ENCODE measurements at places on chromosomes 12 and 14. TPM values are rescaled to one million over a fixed set of nuclear protein-coding genes. Genes with fewer than 3 reads are reported as not detected.

DNA sequence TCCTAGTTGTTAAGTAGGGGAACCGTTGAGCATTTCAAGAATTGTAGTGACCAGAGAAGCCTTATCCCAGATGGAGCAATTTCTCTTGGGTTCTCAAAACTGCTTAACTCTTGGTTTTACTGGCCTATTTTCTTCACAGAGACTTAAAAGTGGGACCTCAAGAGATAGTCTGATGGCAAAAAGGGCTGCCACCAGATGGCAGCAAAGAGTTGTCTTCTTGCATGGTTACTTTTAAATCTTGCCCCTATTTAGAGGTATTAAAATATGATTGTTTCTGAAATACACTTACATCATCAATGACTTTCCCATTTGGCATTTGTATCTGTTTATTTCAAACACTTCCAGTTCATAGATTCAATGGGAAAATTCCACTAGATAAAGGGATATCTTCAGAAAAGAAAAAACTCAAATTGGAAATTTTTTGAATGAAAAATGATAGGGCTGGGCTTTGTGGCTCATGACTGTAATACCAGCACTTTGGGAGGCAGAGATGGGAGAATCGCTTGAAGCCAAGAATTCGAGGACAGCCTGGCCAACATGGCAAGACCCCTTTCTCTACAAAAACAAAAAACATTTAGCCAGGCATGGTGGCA is 69.9 kb upstream of the CNTN1 start:
- DNase-seq, result no peak
- no peak overlapping the region for H3K4me3 ChIP-seq
- H3K27ac ChIP-seq, result no peak overlapping the region
- no peaks in the 10 kb centered on the region for H3K4me1 ChIP-seq
- H3K27me3 ChIP-seq, result no peaks in the 10 kb centered on the region

DNA sequence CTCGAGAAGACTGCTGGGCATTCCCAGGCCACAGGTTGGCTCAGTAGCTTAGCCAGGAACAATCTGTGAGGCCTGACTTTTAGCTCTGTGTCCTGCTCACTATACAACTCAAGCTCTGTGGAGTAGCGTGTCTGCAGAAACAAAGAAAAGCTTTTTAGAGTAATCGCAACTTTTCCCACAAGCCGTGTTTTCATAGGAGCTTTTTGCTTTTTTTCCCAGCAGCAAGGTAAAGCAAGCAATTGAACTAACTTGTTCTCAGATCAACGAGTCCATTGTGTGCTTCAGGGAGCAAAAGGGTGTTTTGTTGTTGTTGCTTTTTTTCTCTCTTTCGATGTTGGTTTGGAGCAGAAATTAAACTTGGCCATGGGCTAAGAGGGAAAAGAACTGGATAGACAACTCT is 97.3 kb upstream of the BCL2L14 start:
- no peaks in the 10 kb centered on the region for H3K4me1 ChIP-seq
- no peaks in the 10 kb centered on the region for H3K36me3 ChIP-seq
- no peaks in the 10 kb centered on the region for H3K27me3 ChIP-seq
- H3K27ac ChIP-seq, result no peak overlapping the region
- H3K4me3 ChIP-seq, result no peak overlapping the region
- no peak for DNase-seq

DNA sequence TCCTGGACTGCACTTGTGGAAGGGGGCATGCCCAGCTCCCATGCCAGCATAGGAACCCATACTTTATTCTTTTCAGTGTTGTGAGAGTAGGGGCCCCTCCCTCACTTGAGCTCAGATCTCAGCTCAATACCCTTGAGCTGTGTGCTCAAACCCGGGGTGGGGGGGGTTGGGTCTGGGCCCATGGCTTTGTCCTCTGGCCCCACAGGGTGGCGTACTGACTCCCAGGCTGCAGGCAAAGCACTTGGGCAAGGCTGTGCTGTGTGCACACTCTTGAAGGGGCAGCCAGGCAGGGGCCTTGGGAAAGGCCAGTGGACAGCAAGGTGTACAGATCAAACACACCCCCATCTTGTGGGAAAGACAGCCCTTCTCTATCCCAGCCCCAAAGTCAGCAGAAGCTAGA is 81.8 kb downstream of the WIF1 start:
- no peaks in the 10 kb centered on the region for H3K27me3 ChIP-seq
- no peaks in the 10 kb centered on the region for H3K4me1 ChIP-seq
- no peak overlapping the region for H3K27ac ChIP-seq
- no peaks in the 10 kb centered on the region for H3K36me3 ChIP-seq
- DNase-seq, result no peak
- H3K4me3 ChIP-seq, result no peak overlapping the region

- DNase-seq, result peak; percentile 84
- peaks cover 46% of the 10 kb centered on the region for H3K4me1 ChIP-seq
- peak overlapping the region; percentile 96 for H3K4me3 ChIP-seq
- H3K36me3 ChIP-seq, result no peaks in the 10 kb centered on the region
Measured at GRCh38 chr12:2891240-2892053, 756 bp downstream of the TULP3 start.

- DNase-seq, result no peak
- no peaks in the 10 kb centered on the region for H3K36me3 ChIP-seq
- no peaks in the 10 kb centered on the region for H3K27me3 ChIP-seq
- H3K27ac ChIP-seq, result no peak overlapping the region
- no peak overlapping the region for H3K4me3 ChIP-seq
- no peaks in the 10 kb centered on the region for H3K4me1 ChIP-seq
Measured at GRCh38 chr14:80136358-80136757, 74.9 kb downstream of the DIO2 start.

Gene GLI1
- 0.71 TPM for total RNA-seq

Gene PLEKHG7
- not detected for total RNA-seq

Gene NR1H4
- not detected for total RNA-seq

Measured in sigmoid colon (tissue), 7 donors.